ENCODE measurements at places on chromosomes 4 and X.
A peak's percentile ranks its signal among the peaks of the same experiment; 100 is the strongest.

DNA sequence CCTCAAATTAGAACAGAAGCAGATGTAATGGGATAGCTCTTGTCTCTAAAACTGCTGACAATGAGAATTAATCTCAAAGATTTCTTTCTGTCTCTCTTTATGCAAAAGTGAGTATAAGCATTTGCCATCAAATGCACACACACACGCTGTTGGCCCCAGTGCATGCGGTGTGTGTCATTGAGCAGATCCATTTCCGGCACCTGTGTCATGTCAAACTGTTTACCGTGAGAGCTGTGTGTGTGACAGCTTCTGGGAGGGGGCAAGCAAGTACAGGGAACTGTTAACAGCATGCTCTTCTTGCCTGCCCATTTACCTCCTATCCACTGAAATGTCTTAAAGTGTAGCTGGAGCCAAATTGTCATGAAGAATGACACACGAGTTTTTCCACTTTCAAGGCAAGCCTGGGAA lies 297.9 kb upstream of the FAT4 start:
- DNase-seq, result no peak

DNA sequence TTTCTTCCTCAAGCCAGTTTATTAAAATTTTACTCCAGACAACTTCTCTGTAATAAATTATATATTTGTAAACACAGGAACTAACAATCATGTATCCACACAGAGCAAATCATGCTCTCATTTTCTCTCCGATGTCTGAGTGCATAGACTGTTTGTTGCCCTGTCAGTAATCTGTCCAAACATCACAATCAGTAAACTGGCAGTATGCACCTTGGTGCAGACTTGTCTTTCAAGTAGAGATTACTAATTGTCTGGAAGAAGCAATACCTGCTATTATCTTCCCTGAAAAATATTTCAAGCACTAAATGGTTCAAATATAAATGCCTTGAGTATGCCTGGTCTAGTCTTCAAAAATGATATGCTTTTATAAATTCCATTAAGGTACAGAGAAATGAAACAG lies 1260.9 kb downstream of the C4orf33 start:
- DNase-seq, result no peak

GRCh38 chr4:77358315-77358928 lies 201.4 kb downstream of the CCNG2 start:
- DNase-seq, result no peak

DNA sequence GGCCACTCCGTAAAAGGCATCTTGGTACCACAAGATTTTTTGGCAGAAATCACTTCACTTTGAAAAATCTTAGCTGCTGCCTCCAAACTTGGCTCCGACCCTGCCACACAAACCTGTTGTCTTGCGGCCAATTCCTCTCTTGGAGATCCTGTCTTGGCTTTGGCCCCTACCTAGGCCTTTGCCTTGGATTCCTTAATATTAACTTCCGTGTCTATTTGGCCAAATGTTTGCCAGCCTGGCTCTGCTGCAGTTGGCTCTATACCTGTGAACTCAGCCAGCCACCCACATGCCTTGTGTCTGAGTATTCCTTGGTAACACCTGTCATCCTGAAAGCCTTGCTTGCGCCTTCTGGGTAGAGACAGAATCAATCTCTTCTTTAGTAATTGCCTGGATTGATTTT lies 12.5 kb downstream of the GRXCR1 start:
- DNase-seq, result no peak

DNA sequence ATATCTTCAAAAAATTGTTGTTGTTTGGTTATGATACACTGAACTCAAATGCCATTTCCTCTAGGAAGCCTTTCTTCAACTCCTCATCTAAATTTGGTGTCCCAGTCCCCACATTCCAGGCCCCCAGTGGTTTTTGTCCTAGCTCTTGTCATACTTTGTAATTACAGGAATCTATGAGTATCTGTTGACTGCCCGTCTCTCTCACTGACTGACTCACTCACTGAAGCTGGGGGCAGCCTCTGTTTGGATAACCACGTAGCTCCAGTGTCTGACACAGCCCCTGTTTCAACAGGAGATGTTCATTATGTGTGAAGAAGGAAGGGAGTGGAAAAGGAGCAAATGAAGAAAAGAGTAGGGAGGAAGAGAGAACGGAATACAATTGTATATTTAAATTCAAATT lies 284.1 kb upstream of the TENM3 start:
- no peak for DNase-seq

- no peak for DNase-seq
These were observed 66.9 kb upstream of the PPARGC1A start for GRCh38 chr4:23956601-23957364.

GRCh38 chrX:23840674-23841073 lies 57.7 kb downstream of the SAT1 start:
- DNase-seq, result no peak

DNA sequence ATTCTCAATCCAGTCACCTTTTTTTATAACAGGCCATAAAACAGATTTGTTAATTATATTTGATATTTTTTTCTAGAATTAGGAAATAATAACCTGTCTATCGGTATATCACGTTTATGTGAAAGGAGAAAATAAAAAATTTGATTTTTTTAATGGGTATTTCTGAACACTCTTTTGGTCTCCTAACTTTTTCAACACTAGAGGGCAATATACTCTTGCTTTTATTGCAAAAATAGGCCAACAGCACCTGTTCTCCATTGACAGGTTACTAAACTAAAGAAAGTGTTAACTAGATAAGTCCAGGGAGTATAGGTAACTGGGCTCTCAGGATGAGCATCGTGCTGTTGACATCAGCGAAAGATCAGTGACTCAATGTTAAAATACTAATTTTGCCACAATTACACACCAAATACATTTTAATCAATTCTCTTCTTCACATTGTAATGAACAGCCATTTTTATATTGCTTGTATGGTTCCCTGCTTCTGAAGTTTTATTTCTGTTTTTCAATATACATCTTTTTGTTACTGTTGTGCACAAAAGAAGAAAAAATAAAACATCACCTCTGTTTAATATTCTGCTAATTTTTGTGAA lies 22.8 kb downstream of the NDST4 start:
- DNase-seq, result no peak

DNA sequence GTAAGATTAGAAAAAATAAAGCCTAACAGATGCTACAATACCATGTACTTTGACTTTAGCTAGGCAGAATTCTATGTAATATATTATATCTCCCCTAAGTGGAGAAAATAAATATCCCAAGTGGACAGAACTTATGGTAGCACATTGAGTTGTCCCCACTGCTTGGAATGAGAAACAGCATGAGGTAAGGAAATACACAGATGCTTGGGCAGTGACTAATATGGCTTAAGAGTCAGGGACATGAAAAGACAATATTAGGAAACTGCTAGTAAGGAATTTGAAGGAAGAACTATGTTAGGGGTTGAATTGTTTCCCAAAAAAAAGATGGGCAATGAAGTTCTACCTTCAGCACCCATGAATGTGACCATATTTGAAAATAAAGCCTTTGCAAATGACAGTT lies 2265.1 kb downstream of the PCDH7 start:
- DNase-seq, result no peak

DNA sequence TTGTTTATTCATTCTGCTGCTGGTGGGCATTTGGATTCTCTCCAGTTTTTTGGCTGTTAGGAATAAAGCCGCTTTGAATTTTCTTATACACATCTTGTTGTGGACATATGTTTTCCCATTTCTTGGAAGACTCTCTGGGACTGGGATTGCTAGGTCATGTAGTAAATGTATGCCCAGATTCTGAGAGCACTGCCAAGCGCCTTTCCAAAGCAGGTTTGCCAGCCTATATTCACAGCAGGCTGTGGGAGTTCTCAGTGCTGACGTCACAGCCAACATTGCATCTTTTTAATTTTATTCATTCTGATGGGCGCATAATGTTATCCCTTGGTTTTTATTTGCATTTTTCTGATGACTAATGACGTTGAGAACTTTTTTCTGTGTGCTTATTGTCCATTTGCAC lies 24.1 kb downstream of the TMEM271 start:
- no peak for DNase-seq

GRCh38 chrX:45347877-45348276 lies 147.2 kb upstream of the DIPK2B start:
- DNase-seq, result no peak

- no peak for DNase-seq
These were observed 418.2 kb downstream of the STIM2 start for GRCh38 chr4:27278615-27279375.

- no peak for DNase-seq
These were observed 16.4 kb upstream of the PRSS12 start for GRCh38 chr4:118369231-118369630.

GRCh38 chr4:153629776-153630175 lies 54.3 kb upstream of the TLR2 start:
- no peak for DNase-seq

GRCh38 chr4:112523764-112524505 lies 8.0 kb upstream of the NEUROG2 start:
- peak; percentile 61 for DNase-seq

GRCh38 chr4:26331380-26331950 lies 10.7 kb downstream of the RBPJ start:
- DNase-seq, result no peak

DNA sequence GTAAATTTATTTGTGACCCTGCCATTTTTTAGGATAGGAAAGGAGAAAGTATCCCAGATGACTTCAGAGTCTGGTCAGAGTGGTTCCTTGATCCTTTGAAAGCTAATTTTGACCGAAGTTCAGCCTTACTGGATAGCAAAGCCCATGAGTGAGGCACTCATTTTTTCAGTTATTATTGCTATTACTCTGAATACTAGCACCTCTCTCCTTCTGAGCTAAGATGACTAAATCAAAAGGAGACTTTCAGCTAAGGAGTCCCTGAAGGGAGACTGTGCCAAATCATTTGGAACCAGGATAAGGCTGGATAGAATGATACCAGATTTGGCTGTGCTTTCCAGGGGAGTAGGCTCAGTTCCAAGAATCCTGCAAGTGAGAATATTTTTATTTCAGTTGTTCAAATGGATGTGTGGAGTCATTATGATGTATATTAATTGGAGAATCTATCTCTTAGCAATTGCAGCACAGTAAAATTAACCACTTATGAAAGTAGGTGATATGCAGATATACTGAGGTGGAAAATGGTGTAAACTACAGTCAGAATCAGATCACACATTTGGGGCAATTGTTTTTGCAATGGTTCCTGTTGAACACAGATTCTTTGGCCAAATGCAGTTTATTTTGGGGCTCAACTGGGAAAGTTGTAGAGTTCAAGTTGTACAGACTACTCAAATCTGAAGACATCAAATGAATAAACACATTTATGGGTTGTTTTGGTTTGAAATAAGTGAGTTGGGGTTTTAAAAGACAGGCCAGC lies 1.2 kb downstream of the P2RY10 start:
- DNase-seq, result no peak

- DNase-seq, result no peak
These were observed 16.7 kb downstream of the OPHN1 start for GRCh38 chrX:68416592-68416991.

GRCh38 chr4:184401397-184402171 lies 72.8 kb downstream of the IRF2 start:
- DNase-seq, result no peak

- DNase-seq, result no peak
These were observed 149.3 kb downstream of the SPRY1 start for GRCh38 chr4:123545667-123546572.

DNA sequence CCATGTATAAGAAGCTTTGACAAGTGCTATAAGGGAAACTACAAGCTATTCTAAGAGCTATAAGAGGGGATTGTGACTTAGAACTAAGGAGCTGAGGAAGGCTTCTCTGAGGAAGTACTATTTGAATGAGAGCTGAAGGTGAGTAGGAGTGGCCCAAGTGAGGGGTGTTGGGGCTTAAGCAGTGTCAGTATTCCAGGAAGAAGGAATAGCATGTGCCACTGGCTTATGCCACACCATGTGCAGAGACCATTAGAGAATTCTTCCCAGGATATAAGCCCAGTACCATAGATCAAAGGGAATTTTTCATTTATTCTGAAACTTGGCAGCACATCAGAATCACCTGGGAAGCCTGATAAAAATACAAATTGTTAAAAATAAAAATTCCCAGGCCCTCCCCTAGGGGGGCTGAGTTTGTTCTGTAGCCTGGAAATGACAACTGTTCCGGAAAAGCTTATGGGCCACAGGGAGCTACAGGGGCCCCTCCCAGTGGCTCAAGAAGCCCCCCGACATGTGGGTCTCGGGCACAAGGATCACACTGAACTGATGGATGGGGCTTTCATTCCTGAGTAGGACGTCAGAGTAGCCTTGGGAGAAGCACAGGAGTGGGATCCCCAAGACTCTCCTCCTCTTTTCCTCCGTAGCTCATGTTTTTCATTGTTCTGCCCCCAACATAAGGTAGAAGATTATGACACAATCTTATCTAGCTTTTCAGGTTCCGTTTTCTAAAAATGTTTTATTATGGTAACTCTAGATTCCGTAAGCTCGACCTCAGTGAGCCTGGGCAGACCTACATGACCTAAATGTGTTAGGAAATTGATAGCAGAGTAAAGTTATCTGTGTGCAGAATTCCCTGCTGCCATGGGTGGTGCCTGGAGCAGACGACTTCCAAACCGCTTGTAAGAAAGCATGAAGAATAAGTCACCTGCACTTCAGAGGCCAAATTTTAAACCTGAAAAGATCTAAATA lies 119.3 kb downstream of the AFF1 start:
- DNase-seq, result no peak

DNA sequence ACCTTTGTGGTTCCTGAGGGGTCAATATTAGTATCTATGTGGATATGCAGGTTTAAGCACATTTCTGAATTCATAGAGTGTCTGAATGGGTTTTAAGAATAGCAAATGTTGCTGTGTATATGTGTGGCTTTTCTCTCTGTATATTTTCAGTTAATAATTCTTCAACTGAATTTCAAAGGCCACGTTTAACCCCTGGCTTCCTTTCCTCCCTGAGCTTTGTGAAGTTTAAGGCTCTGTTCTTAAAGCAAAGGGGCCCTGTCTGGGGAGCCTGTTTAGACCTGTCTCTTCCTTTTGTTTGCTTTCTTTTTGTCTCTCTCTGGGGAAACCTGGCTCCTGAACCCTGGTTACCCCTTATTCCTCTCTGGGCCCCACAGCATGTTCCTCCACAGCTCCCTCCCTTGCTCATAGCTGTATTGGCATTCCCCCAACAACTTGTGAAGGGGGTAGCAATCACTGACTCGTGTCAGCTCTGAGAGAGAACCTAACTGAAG lies 139.1 kb downstream of the COL4A6 start:
- DNase-seq, result no peak

DNA sequence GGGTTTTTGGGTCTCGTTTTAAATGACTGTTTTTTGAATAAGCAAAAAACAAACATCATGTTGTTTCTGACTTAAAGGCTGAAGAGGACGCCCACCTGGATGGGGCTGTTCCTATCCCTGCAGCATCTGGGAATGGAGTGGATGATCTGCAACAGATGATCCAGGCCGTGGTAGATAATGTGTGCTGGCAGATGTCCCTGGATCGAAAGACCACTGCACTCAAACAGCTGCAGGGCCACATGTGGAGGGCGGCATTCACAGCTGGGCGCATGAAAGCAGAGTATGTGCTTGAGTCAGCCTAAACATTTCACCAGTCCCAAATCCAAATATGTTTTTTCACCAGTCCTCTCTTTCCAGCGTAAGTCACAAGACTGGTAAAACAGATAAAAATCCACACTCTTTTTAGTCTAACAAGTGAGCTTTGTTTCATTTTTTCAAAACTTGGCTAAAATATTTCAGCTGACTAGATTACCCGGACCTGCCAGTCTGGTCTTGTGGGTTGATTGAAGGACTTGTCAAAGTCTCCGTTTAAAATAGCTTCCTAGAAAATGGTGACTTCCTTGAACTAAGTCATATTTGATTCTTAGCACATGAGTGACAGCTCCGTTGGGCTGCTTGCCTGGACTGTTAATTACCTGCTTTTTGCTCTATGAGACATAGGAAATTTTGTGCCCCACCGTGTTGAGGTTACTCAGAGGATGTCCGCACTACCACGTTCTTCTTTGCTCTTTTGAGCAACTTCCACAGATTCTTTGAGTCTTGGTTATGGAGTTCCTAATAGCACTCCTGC lies 20.8 kb downstream of the ENOPH1 start:
- DNase-seq, result no peak

- DNase-seq, result no peak
These were observed 74.8 kb downstream of the GPAT3 start for GRCh38 chr4:83610729-83611128.
